Activated CD4-positive, alpha-beta T cell treated with anti-CD3 and anti-CD28 coated beads, Interleukin-2, amount 10 ng/mL, durations not matched to agents 7 days and 5 days (primary cell): ENCODE measurements at places on chromosomes 5 and 9.

DNA sequence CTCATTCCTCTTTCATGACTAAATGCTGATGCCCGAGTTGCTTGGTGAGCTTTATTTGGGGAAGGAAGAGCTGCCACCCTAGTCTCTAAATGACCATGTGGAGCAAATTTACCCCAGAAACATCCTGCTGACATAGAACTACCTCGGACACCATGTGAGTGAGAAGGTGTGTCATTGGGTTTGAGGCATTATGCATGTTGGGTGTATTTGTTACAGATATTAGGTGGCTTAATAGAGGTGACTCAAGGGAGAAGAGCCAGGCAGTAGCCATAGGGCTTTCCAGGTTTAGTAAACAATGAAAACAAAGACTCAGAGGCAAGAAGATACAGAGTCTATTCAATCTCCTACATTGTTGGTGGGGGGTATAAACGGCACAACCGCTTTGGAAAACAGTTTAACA is 581.5 kb downstream of the CCDC171 start:
- DNase-seq: no peak

DNA sequence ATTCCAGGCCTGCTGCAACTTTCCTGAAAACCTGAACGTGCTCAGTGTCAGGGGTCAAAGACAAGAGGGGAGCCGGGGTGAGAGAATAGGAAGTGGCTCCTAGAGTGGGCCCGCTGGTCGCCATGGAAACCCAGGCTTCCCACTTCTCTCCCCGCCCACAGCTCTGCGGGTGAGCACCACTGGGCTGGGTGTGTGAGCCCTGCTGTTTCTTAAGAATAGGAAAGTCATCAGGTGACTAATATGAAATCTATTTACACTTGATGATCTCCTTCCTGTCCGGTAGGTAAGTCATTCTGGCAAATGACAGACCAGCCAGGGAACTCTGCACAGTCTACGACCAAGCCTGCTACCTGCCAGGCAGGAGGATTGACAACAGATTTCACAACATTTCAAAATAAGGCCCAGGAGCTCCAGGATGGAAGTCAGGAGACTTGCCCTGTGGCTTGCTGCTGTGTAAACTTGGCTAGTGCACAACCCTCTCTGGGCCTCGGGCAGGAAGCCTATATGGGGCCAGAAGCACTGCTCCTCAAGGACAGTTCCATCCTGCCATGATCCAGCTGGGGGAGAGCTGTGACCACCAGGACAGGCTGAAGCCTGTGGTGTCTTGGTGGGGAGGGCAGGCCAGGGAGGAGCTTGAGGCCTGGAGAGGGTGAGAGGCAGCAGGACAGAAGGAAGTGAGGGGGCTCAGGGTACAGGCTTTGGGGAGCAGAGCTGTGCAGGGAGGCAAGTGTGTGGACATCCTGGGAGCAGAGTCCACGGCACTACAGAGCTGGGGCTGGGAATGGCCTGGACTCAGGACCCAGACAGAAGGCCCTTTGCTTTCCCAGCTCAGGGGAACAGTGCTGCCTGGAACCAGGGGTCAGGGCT is 60.6 kb downstream of the SHB start:
- no peak for DNase-seq

GRCh38 chr5:59380350-59380951 is 513.1 kb downstream of the PDE4D start:
- DNase-seq: peak; percentile 22

- DNase-seq: no peak
These were observed 96.9 kb downstream of the OLFM1 start for GRCh38 chr9:135184181-135185053.

- DNase-seq: peak; percentile 26
These were observed 39.5 kb upstream of the GLRX start for GRCh38 chr5:95861864-95862561.

DNA sequence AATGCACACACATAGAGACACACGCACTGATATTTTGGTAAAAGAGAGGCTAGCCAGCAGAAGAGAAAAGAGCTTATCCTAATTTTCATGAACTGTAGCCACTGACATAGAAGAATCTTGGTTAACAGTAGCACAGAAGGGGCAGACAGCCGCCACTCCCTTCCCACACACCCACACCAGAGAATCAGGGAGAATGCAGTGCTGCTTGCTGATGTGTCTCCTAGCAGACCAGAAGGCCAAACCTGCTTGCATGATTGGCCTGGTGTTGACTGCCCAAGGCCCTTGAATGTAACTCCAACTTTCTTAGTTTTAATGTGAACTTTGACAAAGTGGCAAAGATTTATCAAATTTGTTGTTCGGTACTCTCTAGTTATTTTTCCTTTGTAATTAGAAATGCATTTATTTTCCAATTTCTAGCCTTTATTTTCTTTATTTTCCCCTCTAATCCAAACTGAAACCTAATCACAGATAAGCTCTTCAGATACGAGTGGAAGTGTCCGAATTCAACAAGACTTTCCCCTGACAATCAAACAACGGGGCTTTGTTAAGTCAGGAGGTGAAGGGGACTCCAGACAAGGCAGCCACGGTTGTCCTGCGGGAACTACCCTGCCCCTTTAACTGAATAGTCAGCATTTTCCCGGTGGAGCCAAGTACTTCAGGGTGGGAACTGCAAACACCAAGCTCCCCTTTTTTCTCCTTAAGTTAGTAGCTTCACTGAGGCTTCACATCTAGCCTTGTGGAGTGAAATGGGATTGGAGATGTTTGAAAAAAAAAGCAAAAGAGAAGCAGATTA is 81.9 kb upstream of the CTSL start:
- no peak for DNase-seq

- DNase-seq: no peak
These were observed 8.0 kb downstream of the RGS3 start for GRCh38 chr9:113471566-113471965.

- DNase-seq: no peak
These were observed 1644.7 kb upstream of the C9orf72 start for GRCh38 chr9:29217966-29218365.

DNA sequence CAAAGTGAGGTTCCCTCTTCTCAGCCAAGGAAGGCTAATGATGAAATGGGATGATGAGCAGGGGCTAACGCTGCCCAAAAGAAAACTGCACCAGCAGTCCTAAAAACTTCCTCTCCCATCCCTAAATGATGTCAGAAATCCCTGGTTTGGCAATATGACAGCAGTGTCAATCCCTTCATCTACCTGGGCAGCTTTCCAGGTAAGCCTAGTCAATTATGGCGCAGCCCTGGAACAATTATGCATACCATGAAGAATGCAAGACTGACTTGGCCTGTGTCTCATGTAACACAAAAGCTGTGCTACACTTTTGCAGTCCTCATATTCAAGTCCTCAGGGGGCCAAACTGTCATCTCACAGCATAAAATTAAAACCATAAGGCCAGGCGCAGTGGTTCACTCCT is 7.0 kb downstream of the DMGDH start:
- no peak for DNase-seq

DNA sequence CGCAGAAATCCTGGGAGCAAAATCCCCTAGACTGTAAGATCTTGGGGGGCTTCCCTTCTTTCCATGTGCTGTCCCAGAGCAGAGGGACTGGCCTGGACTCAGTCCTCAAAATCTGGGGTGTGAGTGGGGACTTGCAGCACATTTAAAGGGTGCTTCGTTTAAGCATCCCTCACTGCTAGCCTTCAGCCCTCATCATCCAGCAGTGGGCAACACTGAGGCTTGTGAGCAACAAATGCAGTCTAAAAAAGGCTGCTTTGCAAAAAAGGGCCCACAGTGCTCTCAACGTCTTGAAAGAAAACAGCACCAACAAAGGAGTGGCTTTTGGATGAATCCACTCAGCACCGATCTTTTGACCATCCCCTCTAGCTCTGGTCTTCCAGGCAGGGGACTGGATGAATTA is 128.3 kb upstream of the TBC1D2 start:
- DNase-seq: no peak

DNA sequence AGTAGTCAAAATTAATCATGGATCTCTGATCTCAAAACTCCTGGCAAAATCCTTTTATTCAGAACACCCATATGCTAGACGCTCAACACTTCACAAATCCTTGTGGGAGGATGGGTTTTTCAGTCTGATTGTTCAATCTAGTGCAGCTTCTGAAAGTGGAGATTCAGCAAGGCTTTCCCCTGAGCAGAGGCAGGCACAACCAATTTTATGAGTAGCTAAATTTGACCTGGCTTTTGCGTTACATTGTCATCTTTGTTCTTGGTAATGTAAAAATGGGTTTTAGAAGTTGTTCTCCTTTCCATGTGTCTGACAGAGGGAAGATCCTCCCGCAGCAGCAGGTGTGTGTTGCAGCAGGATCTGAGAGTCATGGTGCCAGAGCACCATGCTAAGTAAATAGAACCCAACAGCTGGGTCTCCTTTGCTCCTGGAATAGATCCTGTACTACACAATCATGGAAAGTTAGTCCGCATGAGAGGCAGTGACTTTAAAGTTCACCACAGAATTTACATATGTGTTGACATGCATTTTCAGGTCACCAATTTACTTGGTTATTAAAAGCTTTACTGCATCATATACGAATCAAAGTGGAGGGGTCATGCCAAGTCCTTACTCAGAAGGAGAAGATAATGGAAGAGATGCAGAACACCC is 70.1 kb upstream of the MEF2C start:
- DNase-seq: no peak

- DNase-seq: no peak
These were observed 15.4 kb downstream of the TSPAN17 start for GRCh38 chr5:176662371-176663333.

- DNase-seq: no peak
These were observed 25.8 kb downstream of the LPCAT1 start for GRCh38 chr5:1497795-1498622.

GRCh38 chr9:99660191-99660636 is 161.5 kb upstream of the NR4A3 start:
- DNase-seq: no peak

GRCh38 chr5:93512799-93513198 is 68.2 kb downstream of the NR2F1-AS1 start:
- no peak for DNase-seq

DNA sequence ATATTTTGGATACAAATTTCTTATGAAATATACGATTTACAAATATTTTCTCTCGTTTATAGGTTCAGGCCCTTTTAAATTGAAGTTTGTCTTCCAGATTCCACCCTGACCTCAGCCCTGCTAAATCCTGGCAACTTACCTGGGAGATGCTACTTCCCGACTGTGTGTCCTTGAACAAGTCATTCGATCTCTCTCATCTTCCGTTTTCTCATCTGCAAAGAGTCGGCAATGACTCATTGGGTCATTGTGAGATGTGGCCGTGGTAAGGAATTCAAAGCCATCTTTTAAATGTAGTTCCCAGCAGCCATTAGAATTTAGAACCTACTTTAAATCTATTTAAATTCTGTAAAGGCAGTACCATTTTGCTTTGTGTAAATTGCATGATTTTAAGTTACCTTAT is 72.5 kb downstream of the LHX2 start:
- DNase-seq: no peak

DNA sequence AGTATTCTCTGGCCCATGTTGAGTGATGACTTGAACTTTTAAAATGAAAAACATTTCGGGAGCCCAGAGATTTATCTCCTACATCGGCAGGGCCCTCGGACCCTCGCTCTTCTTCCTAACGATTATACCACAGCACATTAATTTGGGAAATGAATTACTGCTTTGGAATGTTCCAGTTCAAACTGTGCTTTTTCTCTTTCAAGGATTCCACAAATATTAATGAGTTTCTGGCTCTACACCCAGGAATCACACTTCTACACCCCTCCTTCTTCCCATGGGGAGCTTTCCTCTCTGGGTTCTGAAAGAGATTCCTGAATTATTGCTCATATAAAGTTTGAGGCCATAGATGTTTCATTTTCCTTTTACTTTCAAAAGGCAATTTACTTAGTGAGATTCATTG is 41.2 kb downstream of the NSG2 start:
- no peak for DNase-seq

DNA sequence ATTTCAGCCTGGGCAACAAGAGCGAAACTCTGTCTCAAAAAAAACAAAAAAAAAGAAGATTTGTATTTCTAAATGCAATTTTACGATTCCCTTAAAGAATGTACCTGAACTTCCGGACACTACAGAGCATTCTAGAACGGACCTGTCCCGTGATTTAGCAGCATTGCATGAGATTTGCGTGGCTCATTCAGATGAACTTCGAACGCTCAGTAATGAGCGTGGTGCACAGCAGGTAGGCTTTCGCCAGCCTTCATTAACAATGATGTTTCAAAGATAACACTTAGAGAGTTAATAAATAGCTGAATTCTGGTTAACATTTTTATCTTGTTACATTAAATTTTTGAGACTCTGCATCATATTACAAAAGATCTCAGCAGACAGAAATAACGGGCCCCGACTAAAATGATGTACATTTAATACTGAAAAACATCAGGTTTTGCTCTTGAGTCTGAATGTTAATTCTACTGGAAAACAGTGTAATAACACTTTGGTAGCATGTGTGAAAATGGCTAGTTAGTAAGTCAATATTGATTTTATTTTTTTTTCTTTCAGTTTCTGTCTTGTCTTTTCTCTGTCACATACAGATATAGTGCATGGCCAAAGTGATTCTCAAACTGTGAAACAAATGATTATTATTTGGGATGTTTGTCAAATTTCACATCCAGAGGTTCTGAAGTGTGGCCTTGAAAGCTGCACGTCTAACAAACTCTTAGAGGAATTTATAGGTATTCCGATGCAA is 23.3 kb downstream of the CCNH start:
- no peak for DNase-seq

DNA sequence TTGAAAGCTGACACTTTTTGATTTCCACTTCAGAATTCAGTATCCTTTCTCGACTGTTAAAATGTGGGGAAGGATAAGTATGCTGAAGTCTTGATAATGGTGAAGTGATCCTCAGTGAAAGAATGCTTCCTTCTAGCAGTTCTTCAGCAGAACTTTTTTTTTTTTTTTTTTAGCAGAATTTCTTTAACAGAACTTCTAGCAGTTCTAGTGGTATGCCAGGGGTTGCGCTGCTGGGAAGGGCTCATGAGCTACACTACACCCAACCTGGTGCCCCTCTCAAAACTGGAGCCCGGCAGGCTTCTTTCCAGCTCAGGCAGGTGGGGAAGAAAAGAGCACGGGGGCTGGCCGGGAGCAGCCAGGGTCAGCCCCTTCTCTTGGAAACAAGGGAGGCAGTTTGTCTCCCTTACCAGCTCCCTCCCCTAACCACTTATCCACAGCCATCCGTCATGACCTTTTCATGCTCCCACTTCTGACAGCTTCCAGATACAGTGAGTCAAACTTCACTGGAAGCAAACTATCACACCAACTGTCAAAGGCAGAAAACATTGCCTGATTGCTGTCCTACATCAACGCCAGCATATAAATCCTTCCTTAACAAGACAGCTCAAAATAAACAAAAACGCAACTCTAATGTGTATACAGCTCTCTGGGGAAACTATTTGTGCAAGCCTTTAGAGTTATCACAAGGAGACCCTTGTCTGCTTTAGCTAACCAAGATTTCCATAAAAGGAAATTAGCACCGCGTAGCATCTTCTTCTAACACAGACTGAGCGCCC is 211.5 kb downstream of the GAPVD1 start:
- no peak for DNase-seq

GRCh38 chr5:176654856-176655255 is 7.6 kb downstream of the TSPAN17 start:
- no peak for DNase-seq

DNA sequence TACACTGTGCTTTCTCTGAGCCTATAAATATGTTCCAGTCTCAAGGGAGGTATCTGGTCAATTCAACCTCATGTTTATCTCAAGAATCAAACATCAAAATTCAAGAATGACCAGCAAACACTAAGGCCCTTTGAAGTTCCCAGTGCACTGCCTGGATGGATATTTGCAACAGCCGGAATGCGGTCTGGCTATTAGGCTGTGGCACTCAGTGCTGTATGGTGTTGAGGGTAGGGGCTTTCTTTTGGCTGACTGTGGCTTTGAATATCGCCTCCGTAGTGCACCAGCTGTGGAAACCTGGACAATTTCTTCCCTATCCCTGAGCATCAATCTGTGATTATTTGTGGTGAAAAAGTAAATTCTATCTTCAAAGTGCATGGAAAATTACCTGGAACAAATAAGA is 220.4 kb downstream of the BRINP1 start:
- no peak for DNase-seq
